ENCODE measurements at places on chromosomes 3 and 15. TPM values are rescaled to one million over a fixed set of nuclear protein-coding genes. Genes with fewer than 3 reads are reported as not detected.

DNA sequence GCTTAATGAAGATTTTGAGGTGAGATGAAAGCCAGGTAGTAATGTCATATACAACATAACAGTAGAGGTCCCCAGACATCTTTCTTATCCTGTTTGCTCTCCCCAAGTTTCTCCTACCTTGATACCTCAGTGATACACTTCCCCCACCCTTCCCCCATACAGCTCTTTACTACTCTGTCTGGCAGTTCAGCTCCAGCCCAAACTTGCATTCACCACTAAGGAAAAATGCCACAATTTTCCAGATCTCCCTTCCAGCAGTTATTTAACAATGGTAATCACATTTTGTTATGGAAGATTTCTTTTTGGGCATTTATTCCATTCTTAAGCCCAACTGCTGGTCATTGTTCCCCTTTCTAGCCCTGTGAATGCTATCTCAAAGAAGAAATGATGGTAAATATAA lies 34.9 kb upstream of the ITGA11 start:
- H3K36me3 ChIP-seq = no peaks in the 10 kb centered on the region
- H3K27ac ChIP-seq = no peak overlapping the region
- no peaks in the 10 kb centered on the region for H3K4me1 ChIP-seq
- no peak for DNase-seq
- no peaks in the 10 kb centered on the region for H3K27me3 ChIP-seq

DNA sequence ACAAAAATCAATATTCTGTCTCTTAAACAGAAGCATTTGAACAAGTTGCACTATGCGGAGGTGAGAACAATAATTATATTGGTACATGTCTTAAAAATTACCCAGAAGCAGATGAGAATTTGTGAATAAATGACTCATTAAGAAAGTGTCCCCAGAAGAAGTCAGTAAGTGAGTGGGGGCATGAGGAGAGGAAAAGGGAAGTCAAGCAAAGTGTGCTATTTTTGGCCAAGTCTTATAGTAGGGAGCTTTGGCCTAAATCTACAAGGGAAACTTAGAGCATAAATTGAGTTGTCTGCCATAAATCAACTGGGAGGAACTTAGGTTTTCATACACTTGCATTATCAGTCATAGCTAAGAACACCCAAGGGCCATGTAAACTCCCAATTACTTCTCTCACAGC lies 86.9 kb upstream of the SATB1 start:
- H3K36me3 ChIP-seq = no peaks in the 10 kb centered on the region
- H3K4me1 ChIP-seq = no peaks in the 10 kb centered on the region
- H3K4me3 ChIP-seq = no peak overlapping the region
- no peaks in the 10 kb centered on the region for H3K27me3 ChIP-seq

- no peaks in the 10 kb centered on the region for H3K27me3 ChIP-seq
- no peak overlapping the region for H3K27ac ChIP-seq
- no peaks in the 10 kb centered on the region for H3K36me3 ChIP-seq
- no peak for DNase-seq
Observed at GRCh38 chr3:159620281-159620680, 368.4 kb upstream of the IL12A start.

- no peak overlapping the region for H3K4me3 ChIP-seq
- no peaks in the 10 kb centered on the region for H3K4me1 ChIP-seq
- no peak for DNase-seq
Observed at GRCh38 chr3:41573591-41573990, 374.3 kb downstream of the CTNNB1 start.

GRCh38 chr3:133138017-133138416 lies 99.8 kb downstream of the TMEM108 start:
- H3K27me3 ChIP-seq = no peaks in the 10 kb centered on the region
- DNase-seq = no peak
- no peaks in the 10 kb centered on the region for H3K4me1 ChIP-seq
- no peak overlapping the region for H3K4me3 ChIP-seq

DNA sequence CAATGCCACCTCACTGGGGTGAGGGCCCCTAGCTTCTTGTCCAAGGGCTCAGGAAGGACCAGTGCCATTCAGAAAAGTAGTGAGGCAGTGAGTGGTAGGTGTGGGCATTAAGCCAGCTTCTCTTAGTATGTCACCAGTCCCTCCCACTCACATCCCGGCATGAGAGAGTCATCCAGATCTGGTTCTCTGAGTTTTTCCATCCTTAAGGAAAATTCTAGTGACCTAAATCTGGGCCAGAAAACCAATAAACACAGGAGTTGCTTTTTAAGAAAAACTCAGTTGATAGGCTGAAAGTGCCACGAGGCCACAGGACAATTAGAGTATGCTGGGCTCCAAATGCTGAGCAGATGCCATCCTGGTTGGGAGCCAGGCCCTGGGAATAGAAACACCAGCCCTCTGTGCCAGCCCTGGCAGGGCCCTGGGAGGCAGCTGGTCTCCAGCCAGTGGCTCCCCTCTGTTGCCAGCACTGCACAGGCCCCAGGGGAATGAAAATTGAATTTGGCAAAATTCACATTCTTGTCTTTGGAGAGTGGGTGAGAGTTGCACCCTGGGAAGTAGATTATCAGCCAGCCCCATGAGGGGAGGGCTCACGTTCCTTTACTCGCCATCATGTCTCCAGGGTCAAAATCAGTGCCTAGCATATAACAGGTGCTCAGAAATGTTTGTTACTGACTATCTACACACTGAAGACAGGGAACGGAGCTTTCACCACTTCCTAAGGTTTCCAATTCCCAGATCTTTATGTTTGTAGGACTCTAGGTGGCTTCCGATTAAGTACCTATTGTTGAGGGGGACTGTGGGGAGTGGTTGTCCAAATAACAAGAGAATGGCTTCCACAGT lies 52.8 kb downstream of the FAM43A start:
- H3K4me1 ChIP-seq = no peaks in the 10 kb centered on the region
- DNase-seq = no peak
- H3K27ac ChIP-seq = no peak overlapping the region
- H3K4me3 ChIP-seq = no peak overlapping the region

DNA sequence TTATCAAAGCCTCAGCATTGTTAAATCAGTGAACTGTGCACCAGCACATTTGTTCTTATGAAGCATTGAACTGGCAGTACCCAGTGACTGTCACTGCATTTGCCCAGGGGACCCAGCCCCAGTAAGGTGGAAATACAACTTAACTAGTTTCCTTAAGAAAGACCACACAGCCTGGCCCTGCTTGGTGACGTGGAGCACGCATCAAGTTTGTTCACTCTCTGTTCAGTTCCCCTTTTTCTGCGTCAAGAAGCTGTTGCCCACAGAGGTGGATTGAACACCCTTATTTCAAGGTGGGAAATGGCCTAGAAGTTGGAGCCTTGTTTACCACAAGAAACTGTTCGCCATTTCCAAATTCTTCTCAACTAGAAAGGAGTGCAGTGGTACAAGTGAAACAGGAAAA lies 69.9 kb upstream of the AGBL1 start:
- H3K36me3 ChIP-seq = no peaks in the 10 kb centered on the region
- H3K27me3 ChIP-seq = no peaks in the 10 kb centered on the region
- H3K4me1 ChIP-seq = no peaks in the 10 kb centered on the region
- DNase-seq = no peak
- H3K4me3 ChIP-seq = no peak overlapping the region
- H3K27ac ChIP-seq = no peak overlapping the region

DNA sequence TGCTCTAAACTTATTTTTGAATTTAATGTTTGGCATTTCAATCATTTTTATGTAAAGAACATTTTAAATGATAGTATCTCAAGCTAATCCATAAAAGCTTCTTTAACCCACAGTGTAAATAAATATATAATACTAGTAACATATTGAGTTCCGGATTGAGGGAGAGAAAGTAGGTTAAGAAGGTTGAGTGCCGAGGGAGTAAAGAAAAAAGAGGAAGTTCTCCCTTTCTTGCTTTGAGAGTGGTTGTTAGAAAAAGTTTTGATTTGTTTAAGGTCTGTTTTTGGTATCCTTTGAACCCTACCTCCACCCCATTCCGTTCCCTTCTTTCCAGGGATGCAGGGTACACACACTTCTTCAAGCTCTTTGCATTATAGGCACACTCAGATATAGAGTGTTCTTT lies 130.8 kb downstream of the VPS8 start:
- no peaks in the 10 kb centered on the region for H3K27me3 ChIP-seq
- no peak overlapping the region for H3K27ac ChIP-seq
- no peak overlapping the region for H3K4me3 ChIP-seq
- peaks cover 45% of the 10 kb centered on the region for H3K36me3 ChIP-seq
- no peak for DNase-seq

GRCh38 chr3:123344175-123344906 lies 104.5 kb downstream of the ADCY5 start:
- no peaks in the 10 kb centered on the region for H3K36me3 ChIP-seq
- H3K4me3 ChIP-seq = no peak overlapping the region
- H3K27me3 ChIP-seq = no peaks in the 10 kb centered on the region
- no peaks in the 10 kb centered on the region for H3K4me1 ChIP-seq
- no peak for DNase-seq
- H3K27ac ChIP-seq = no peak overlapping the region

DNA sequence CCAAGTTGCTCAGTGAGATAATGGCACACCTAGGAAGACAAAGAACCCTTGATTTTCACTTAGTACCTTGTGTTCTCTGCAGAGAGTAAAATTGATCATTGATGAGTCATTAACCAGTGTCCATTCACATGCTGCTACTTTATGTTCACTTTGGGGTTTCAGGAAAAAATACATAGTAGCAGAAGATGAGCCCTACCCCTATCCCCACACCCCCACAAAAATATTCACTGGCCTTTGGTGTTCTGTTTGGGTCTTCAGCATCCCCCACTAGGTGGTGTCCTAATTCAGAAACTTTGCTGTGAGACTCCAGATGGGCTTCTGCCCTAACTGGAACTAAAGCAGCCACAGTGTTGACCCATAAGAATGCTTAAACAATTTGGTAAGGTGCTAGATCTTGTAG lies 178.8 kb downstream of the KLHL25 start:
- DNase-seq = no peak
- H3K27me3 ChIP-seq = no peaks in the 10 kb centered on the region
- H3K4me1 ChIP-seq = peaks cover 30% of the 10 kb centered on the region
- no peak overlapping the region for H3K4me3 ChIP-seq
- no peak overlapping the region for H3K27ac ChIP-seq

- H3K27me3 ChIP-seq = no peaks in the 10 kb centered on the region
- H3K27ac ChIP-seq = no peak overlapping the region
- no peak for DNase-seq
- no peak overlapping the region for H3K4me3 ChIP-seq
Observed at GRCh38 chr3:48219543-48219942, 3.8 kb upstream of the CAMP start.

GRCh38 chr3:23859012-23859743 lies 53.4 kb downstream of the UBE2E1 start:
- no peak overlapping the region for H3K4me3 ChIP-seq
- H3K27ac ChIP-seq = no peak overlapping the region
- peaks cover 11% of the 10 kb centered on the region for H3K36me3 ChIP-seq
- DNase-seq = no peak
- H3K27me3 ChIP-seq = no peaks in the 10 kb centered on the region

GRCh38 chr15:29440541-29440940 lies 170.9 kb upstream of the NSMCE3 start:
- DNase-seq = no peak
- H3K27ac ChIP-seq = no peak overlapping the region
- no peaks in the 10 kb centered on the region for H3K36me3 ChIP-seq
- no peaks in the 10 kb centered on the region for H3K27me3 ChIP-seq
- no peak overlapping the region for H3K4me3 ChIP-seq
- H3K4me1 ChIP-seq = no peaks in the 10 kb centered on the region

GRCh38 chr15:69893863-69894262 lies 203.9 kb downstream of the TLE3 start:
- H3K4me3 ChIP-seq = no peak overlapping the region
- no peaks in the 10 kb centered on the region for H3K4me1 ChIP-seq
- DNase-seq = no peak
- H3K27ac ChIP-seq = no peak overlapping the region
- H3K27me3 ChIP-seq = peaks cover 5% of the 10 kb centered on the region

DNA sequence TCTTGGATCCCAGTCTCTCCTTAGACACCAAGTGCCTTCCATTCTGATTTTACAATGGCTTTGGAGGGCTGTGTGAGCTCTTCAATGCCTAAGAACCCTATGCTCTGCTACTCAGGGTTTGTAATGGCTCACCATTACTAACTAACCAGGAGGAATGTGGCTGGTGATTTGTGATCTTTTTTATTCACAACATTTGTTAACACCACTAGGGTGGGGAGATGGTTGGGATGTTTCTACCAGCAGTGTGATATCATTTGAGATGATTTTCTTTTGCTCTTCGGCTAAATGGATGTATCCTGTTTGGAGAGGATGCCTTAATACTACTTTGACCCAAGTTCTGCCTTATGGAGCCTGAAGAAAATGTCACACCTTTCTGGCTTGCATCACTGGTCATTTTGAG lies 226.9 kb downstream of the MFSD1 start:
- no peak overlapping the region for H3K4me3 ChIP-seq
- DNase-seq = no peak
- H3K27ac ChIP-seq = no peak overlapping the region

- H3K36me3 ChIP-seq = no peaks in the 10 kb centered on the region
- no peaks in the 10 kb centered on the region for H3K27me3 ChIP-seq
- H3K4me1 ChIP-seq = no peaks in the 10 kb centered on the region
- no peak overlapping the region for H3K4me3 ChIP-seq
- DNase-seq = no peak
Observed at GRCh38 chr3:159620873-159621272, 367.8 kb upstream of the IL12A start.

DNA sequence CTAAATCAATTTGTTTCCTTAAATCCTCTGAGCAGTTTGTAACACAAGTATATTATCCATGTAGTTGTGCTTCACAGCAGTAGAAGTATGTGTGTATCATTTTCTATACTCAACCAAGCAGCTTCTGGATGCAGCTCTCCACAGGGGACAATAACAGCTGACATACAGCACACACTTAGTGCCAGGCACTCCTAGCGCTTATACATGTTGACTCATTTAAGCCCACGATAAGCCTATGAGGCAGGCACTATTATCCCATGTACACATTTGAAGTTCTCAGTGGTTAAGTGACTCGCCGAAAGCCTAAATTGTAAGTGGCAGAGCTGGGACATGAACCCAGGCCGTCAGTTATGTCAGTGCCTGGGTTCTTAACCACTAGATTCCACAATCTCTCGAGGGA lies 20.3 kb upstream of the LPP start:
- no peak for DNase-seq
- no peak overlapping the region for H3K27ac ChIP-seq
- no peaks in the 10 kb centered on the region for H3K4me1 ChIP-seq
- H3K4me3 ChIP-seq = no peak overlapping the region
- no peaks in the 10 kb centered on the region for H3K27me3 ChIP-seq

- peaks cover 8% of the 10 kb centered on the region for H3K4me1 ChIP-seq
- H3K27me3 ChIP-seq = peaks cover 7% of the 10 kb centered on the region
- H3K4me3 ChIP-seq = no peak overlapping the region
- no peak overlapping the region for H3K27ac ChIP-seq
- H3K36me3 ChIP-seq = no peaks in the 10 kb centered on the region
Observed at GRCh38 chr15:26891448-26892181, 24.8 kb downstream of the GABRA5 start.

GRCh38 chr3:52227766-52228165 lies 2.3 kb upstream of the TLR9 start:
- peak overlapping the region; percentile 51 for H3K27ac ChIP-seq
- H3K27me3 ChIP-seq = no peaks in the 10 kb centered on the region
- H3K36me3 ChIP-seq = peaks cover 50% of the 10 kb centered on the region
- no peak for DNase-seq

ABHD10 gene
- 28.2 TPM for total RNA-seq

ADAMTSL3 gene
- not detected for total RNA-seq

AGBL1 gene
- not detected for total RNA-seq

PARP9 gene
- 14.4 TPM for total RNA-seq

CPNE9 gene
- 0.33 TPM for total RNA-seq

PLXNB1 gene
- total RNA-seq = 1.1 TPM

UPK1B gene
- total RNA-seq = not detected

JMJD7 gene
- 35.6 TPM for total RNA-seq

Data from CD4-positive, alpha-beta T cell (primary cell).